T-cell (primary cell): ENCODE measurements at places on chromosomes 4 and X.

DNA sequence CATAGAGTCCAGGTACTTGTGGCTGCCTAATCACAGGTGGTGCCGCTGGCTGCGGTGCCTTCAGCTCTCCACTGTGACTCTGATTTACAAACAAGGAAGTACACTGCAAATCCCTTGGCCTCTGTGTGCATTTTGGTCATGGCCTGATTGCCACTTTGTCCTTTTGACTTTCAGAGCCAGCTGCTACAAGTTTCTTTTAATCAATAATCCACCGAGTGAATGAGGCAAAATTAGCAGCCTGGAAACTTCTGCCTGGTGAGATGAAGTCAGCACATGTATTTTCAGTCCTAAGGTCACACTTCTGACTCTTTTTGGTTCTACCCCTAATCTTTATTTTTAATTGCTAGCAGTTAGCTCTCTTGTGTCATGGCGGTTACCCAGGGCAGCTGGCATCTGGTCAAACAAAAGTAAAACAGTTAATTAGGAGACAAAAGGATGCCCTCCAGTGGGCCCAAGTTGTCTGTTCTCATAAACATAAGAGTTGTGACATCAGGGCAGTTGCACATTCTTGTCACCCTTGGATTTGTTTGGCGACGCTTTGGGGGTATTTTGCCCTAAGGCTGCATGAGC lies 62.3 kb upstream of the LNX1 start:
- no peak for DNase-seq

GRCh38 chrX:9184211-9184610 lies 150.3 kb upstream of the FAM9B start:
- no peak for DNase-seq

GRCh38 chr4:102869569-102870197 lies 891 bp downstream of the CISD2 start:
- no peak for DNase-seq

- DNase-seq, result no peak
Observed at GRCh38 chrX:133640161-133641015, 225.1 kb upstream of the GPC4 start.
